ENCODE measurements at places on chromosomes 6 and 20.
A peak's percentile ranks its signal among the peaks of the same experiment; 100 is the strongest.

DNA sequence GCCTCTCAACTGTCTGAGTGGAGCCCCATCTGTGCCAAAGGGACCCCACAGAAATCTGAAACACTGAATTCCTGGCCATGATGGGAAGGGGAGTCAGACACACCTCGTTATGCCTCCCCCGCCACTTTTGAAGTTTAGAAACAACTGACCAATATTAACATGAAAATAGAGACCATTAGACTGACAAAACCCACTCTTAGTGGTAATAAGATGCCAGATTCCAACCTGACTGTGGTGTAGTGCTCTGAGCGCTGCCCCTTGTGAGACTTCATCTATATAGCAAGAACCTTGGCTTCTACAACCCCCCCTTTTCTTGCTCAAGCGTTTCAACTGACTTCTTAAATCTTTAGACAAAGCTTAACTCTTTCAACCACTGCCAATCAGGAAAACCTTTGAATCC, 46.1 kb upstream of the UNC93A start:
- DNase-seq: no peak

DNA sequence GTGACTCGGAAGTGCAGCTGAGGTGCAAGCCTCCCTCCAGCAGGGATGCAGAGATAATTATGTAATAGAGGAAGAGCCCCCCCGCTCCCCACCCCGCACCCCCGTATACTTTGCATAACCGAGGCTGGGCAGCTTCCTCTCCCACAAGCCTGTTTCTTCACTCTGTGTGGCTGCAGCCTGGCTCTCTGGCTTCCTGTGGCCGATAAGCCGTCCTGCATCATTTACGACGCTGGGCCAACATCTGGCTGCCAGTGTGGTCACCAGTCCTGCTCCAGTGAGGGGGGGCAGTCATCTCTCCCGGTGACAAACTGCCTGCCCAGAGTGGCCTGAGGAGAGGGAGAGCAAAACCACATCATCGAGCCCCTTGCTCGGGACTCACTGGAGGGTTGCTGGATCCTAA, 59.2 kb downstream of the RBM38 start:
- no peak for DNase-seq

DNA sequence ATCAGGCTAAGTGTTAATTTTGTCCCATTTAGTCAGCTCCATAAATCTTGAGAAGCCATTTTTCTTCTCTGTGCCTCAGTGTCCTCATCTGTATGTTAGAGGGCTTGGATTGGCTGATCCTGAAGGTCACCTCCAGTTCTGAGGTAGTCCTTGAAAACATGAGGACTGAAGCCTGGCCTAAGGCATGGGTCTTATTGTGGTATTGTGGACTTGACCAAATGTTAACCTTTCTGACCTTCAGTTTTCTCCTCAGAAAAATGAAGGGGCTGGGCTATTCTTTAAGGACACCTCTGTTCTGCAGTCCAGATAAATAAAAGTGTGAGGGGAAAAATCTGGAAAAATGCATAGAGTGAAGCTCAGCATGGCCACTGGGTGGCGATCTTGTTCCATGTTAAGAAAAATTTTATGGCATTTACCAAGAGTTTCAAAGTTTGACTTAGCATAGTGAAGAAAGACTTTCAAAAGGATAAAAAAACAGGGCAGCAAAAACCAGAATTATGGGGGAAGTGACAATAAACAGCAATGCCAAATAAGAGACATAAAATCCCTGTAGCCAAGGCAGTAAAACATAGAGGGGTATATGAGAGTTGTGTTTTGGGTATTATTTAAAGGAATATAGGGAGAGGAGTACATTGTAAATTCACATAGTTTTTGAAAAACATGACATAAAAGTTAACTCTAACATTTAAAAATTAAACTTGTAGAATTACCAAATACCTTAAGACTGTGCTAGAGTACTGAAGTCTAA, 13.2 kb upstream of the TFB1M start:
- peak; percentile 23 for DNase-seq

DNA sequence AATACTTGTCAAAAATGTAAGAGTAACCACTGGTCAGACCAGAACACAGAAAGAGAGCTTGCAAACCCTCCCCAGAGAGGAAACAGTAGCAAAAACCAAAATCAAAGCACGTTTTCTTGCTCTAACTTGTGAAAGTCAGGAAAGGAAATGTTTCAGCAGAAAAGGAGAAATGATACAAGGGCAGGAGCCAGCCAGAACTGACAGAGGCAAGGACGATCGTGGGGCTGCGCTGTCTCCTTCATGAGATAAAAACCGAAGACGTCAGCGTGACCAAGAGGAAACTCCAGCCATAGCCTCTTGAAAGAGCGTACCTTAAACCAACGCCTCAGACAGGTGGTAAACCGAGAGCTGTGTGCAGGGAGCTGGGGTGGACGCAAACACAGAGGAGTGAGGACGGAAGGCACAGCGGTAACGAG, 27.5 kb downstream of the LAMA5 start:
- no peak for DNase-seq

DNA sequence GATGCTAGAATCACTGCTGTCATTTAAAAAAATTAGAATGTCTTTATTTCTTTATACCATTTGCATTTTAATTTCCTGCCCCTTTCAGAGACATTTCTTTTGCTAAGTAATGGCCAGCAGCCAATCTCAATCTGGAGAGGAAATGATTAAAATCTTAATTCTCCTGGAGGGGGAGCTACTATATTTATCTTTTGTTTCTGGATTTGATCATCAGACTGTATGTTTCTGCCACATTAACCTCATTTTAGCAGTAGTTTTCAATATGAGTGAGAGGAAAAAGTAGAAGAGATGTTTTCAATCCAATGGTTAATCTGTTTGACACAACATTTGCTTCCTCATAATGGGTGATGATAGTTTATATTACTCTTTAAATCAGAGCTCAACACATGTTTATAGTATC, 138.0 kb downstream of the FUT9 start:
- DNase-seq: no peak

DNA sequence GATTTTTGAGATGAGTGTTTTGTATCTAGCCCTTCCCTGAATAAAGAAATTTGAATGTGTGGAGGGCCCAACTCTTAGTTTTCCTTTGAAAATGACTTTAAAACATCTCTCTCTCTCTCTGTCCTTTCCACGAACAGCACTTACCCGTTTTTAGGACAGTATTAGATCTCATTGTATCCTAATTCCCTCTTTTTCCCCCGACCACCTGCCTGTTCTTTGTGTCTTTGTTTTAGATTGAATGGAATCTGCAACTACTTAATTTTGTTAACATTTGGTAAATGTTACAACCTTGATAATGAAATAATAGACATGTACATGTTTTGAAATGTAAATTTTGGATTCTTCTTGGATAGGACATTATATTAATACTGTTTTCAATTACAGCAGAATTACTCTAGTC, 3.1 kb downstream of the DSP start:
- no peak for DNase-seq

DNA sequence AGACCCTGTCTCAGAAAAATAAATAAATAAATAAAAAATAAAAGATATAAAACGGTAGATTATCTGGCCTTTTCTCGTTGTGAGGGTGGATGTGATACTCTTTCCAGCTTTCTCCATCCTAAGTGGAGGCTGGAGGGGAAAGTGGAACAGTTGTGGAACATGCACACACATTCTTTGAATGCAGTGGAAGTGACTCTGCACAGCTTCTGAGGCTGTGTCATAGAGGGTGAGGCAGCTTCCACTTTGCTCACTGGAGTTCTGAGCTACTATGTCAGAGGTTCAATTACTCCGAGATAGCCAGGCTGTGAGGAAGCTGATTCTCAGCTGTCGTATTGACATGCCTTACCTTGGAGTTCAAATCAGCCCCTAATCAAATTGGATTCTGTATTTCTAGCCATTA, 82.2 kb downstream of the CHMP4B start:
- no peak for DNase-seq

DNA sequence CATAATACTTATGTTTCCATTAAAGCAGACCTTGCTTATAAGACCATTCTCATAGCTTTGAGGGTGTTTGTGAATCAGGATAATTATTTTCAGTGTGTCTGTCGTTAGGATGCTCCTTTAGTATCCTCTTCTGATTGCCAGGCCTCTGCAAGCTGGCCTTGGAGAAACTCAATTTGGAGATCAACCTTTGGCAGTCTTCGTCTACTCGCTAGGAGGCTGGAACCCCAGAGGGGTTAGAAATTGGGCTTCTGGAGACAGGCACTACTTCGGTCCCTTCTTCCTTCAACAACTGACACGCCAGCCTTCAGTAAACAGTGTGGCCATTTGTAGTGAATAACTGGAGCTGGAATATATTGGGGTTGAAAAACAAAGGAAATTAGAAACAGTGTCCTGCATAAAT, 100.8 kb upstream of the CITED2 start:
- no peak for DNase-seq

- no peak for DNase-seq
Measured at GRCh38 chr6:137870744-137871247, 3.7 kb downstream of the TNFAIP3 start.

GRCh38 chr20:23668477-23668951, 20.3 kb downstream of the CST4 start:
- no peak for DNase-seq

- DNase-seq: no peak
Measured at GRCh38 chr6:169183233-169183632, 70.4 kb downstream of the THBS2 start.

DNA sequence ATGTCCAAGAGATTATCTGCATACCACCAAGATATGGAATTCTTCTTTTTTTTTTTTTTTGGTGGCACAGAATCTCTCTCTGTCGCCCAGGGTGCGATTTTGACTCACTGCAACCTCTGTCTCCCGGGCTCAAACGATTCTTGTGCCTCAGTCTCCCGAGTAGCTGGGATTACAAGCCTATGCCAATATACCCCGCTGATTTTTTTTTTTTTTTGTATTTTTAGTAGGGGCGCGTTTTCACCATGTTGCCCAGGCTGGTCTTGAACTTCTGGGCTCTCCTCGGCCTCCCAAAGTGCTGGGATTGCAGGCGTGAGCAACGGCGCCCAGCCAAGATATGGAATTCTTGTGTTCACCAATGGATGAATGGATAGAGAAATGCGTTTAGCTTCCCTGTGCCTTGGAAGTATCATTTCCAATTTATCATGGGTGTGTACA, 31.0 kb downstream of the POM121L2 start:
- DNase-seq: no peak

GRCh38 chr20:63351811-63352591, 9.1 kb downstream of the CHRNA4 start:
- peak; percentile 40 for DNase-seq

- no peak for DNase-seq
Measured at GRCh38 chr6:130447374-130447773, 81.6 kb downstream of the TMEM200A start.

DNA sequence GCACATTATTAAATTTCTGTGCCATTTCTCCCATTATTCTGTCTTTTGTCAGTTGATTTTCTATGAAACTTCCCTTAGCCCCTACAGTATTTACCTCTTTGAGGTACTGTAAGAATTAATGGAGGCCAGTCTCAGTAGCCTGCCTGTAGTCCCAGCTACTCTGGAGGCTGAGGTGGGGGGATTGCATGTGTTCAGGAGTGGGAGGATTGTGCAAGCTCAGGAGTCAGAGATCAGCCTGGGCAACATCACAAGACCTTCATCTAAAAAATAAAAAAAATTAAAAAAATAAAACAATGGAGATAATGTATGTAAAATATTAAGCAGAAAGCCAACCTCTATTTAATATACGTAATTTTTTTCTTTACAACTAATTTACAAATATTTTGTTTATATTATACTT, 77.8 kb downstream of the OR2B2 start:
- no peak for DNase-seq

GRCh38 chr6:36668591-36668990, 9.9 kb upstream of the CDKN1A start:
- DNase-seq: no peak

- no peak for DNase-seq
Measured at GRCh38 chr6:134840086-134840867, 109.6 kb downstream of the ALDH8A1 start.

GRCh38 chr6:1227600-1227934, 84.3 kb upstream of the FOXQ1 start:
- DNase-seq: no peak

GRCh38 chr6:107666084-107666980, 157.8 kb downstream of the SCML4 start:
- DNase-seq: peak; percentile 76

Data from NCI-H2029 (cell line).